ENCODE measurements at places on chromosomes 5 and 9.

- DNase-seq, result no peak
These were observed 16.2 kb upstream of the SMU1 start for GRCh38 chr9:33092634-33093033.

- DNase-seq, result no peak
These were observed 1.4 kb downstream of the AKNA start for GRCh38 chr9:114386361-114386885.

GRCh38 chr5:171371326-171371725 is 16.3 kb upstream of the NPM1 start:
- DNase-seq, result no peak

DNA sequence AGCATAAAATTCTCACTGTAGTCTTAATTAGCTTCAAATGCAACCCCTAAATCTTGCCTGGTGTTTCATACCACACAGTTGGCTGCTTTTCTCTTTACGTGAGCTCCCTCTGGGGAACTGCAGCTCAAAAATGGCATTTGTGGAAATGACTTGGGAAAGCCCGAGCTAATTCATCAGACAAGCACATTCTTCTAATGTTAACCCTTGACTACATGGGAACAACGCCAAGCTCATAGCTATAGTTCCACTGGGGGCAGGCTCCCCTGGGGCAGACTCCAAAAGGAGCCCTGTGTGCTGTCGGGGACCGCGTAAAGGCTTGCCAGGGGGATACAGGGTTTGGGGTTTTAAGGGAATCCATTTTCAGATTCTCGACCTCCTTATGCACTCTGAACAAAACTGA is 301.4 kb upstream of the DAP start:
- no peak for DNase-seq

DNA sequence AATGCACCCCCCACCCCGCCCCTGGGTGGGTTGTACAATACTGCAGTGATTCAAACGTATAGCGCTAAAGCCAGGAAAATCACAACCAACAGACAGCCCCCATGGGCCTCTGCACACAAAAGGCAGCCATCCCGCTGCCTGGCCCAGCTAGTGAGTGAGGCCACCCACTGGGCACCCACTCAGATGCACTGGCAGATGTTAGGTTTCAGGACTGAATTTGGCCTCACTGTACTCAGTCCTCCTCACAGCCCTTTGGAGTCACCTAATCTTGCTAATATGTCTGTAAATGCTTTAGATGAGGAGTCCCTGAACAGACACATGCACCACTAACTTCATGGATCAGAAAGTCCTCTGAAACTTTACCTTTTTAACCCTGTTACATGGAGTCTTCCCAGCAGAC is 87.7 kb downstream of the FSTL4 start:
- no peak for DNase-seq

GRCh38 chr5:35177783-35178182 is 52.5 kb downstream of the PRLR start:
- no peak for DNase-seq

DNA sequence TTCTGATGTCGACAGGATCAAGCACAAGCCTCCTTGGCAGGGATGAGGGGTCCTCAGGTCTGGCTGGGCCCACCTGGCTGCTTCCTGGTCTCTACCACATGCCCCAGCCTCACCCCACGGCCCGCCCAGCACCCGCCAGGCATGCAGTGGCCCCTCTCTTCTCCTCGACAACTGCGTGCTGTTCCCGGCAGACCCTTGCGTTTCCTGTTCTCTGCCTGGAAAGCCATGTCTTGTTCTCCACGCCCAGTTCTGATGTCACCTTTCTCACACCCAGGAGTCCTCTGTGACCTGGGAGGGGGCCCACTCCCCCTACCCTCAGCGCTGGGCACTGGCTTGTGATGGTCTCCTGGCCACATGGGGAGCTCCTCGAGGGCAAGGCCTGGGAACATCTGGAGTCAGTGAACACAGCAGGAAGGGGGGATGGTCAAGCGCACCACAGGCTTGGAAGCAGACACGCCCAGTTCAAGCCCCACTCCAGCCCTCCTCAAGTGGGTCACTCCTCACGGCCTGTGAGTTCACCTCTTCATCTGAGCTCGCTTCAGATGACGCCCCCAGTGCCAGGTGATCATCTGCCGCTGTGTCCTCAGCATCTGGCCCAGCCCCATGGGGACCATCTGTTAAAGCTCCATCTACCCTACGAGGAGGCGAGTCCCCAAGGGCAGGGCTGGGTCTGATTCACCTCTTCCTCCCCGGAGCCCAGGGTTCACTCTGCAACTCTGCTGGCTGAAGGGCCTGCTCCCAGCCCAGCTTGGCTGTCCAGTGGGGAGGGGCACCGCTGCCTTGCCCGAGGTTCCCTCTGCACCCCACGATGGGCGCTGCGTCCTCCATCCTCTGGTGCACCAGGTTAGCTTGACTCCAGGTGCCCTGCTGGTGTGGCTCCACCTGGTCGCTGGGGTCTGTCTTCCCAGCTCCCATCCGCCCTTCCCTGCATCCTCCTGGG is 133.2 kb upstream of the PHYKPL start:
- DNase-seq, result no peak

DNA sequence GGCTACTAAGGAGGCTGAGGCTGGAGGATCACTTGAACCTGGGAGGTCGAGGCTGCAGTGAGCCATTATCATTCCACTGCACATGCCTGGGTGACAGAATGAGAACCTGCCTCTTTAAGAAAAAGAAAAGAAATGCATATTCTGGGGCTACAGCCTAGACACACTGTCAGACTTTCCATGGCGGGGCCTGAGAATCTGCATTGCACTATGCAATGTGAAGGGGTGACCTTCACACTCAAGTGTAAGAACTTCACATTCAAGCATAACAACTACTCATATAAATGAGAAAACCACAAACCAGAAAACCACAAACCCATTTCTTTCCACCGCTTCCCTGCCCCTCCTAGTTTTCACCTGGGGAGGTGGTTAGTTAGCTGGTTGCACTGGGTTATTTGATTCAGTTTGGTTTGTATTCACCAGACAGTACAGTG is 18.0 kb upstream of the FBP2 start:
- no peak for DNase-seq

GRCh38 chr5:10291692-10292339 is 15.9 kb downstream of the CMBL start:
- no peak for DNase-seq

DNA sequence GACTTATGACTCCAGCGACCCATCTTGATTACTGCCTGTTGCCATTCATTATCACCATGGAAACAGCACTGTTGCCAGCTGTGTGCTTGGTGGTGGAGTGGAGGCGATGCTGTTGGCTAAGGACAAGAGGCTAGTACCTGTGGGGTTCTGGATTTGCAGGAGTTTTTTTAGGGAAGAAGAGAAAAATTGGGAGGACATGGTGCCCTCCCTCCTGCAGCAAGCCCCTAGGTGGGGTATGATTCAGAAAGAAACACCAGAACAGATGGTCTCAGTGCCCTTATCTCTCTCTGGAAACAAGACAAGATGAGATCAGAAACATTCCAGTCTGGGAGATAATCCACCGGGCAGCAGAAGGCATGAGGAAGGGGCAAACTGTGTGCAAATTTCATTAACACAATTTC is 87.8 kb upstream of the TLR4 start:
- DNase-seq, result no peak

DNA sequence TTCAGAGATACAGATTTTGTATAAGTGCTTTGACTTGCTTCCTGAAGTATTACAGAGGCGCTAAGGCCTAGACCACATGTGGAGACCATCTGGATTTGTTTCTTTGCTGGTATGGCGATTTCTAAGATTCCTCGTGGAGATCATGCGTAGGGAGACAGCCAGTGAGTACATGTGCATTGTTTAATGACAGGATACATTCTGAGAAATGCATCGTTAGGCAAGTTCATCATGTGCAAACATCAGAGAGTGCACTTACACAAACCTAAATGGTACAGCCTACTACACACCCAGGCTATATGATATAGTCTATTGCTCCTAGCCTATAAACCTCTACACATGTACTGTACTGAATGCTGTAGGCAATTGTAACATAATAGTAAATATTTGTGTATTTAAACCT is 16.5 kb upstream of the CEP120 start:
- no peak for DNase-seq

- no peak for DNase-seq
These were observed 583.9 kb downstream of the SEMA5A start for GRCh38 chr5:8961956-8962355.

GRCh38 chr5:53087171-53087570 is 22.4 kb downstream of the MOCS2 start:
- DNase-seq, result no peak

DNA sequence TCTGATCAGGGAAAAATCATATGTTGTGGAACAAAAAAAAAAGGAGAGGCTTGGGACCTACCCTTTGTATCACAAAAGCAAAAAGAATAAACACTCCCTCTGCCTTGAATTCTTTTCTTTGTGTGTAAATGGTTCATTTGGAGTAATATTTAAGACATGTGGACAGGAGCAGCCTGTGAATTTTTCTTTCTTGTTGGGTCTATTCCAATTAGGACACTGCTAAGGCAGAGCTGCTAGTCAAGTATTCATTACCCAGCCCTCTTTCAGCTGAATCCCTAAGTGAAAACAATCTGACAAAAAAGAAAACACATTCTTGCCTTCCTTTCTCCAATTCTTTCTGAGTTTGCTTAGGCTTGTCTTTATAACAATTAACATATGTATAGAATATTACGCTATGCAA is 330.0 kb downstream of the EBF1 start:
- no peak for DNase-seq

GRCh38 chr5:79261897-79262296 is 26.0 kb downstream of the JMY start:
- DNase-seq, result no peak

DNA sequence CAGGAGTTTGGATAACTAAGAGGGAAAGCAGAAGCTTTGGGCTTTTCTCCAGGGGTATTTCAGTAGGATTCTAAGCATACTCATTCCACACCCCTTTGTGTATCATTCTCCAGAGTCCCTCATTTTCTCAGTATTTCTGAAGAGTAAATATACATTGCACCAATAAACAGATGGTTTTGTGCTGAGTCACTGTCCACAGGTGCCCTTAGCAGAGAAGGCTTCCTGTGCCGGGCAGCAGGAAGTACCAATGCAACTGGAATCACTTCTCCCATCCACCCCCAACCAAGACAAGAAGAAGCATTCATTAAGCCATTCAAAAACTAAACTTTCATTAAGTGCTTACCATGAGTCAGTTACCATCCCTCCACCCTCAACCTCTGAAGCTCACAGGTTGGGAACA is 3.6 kb upstream of the CCNJL start:
- no peak for DNase-seq

DNA sequence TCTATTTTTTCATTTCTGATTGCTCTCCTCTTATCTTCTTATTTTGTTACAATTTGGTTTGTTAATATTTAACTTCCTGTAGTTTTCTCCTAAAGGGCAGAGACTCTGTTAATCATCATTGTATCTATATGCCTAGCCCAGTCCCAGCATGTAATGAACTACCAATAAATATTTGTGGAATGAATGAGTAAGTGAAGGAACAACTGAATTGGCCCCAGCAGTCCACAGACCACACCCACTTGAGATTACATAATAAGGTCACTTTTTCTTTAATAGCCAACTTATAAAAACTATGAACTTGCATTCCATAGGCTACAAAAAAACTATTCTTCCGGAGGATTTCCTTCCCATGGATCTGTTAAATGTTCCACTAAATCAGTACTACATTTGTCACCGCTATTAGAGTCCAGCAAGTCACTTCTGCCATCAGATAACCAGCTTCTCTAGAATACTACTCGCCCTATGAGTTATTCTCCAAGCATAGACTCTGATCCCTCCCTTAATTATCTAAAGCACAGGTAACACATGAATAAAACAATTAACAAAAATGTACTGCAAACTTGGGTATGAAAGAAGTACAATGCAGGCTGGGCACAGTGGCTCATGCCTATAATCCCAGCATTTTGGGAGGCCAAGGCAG is 27.5 kb upstream of the TNPO1 start:
- no peak for DNase-seq

DNA sequence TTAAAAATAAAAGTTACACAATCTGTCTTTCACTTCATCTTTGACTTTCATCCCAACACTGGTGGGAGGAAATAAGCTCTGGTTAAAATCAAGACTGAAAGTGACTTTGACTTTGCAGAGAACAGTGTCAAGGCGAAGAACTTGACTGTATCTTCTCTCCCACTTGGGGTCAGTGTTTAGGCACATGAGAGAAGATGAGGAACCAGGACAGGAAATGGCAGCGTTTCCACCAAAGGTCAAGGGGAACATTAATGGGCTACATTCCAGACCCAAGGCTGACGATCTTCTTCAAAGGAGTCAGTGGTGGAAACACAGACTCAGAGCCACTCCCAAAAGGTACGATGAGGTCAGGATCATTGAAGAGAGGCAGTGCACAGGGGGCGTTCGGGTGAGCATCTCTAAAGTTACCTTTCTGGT is 409.5 kb downstream of the ARHGEF28 start:
- DNase-seq, result no peak

DNA sequence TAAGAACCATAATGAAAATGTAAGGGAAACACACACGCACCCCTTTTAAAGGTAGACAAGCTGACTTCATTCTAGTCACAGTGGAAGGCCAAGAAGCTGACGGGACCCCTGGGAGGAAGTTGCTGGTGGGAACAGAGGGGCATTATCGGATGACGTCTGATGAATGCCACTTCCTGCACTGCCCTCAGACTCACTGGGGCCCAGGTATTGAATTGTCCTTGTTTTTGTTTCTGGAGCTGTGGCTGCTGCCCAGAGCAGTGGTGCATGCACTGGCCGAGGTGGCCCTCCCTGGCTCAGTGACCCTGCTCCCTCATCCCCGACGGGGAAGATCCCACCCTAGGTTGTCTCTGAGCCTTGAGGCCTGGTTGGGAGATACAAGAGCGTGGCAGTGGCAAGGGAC is 15.3 kb upstream of the RPL26L1 start:
- DNase-seq, result no peak

DNA sequence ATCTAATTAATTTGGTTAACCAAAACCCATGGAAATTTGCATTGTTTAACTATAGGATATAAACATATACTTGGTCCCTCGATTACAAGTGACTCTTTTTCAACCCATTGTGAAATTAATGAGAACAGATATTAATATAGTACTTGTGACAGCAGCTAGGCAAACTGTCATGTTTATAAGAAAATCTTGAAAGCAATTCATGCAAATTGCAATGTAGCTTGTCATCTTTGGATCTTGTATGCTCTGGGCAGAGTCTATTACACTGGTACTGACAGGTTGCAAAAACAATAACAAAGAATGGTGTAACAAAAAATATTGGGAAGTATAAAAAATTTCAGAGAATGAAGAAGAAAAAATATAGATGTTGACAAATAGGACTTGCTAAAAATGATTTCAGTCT is 941.0 kb downstream of the DNAH5 start:
- DNase-seq, result no peak
